Cardiac atrium fibroblast (primary cell): ENCODE measurements at places on chromosomes 6 and 20. TPM values are rescaled to one million over a fixed set of nuclear protein-coding genes. Genes with fewer than 3 reads are reported as not detected.

Gene RBBP8NL
- total RNA-seq: not detected in 2 replicates

Gene SPATS1
- total RNA-seq: not detected in 2 replicates

Gene BCAS1
- total RNA-seq: not detected in 2 replicates

Gene EPB41L1
- 19.9 and 25.1 TPM in 2 replicates for total RNA-seq

Gene COL10A1
- not detected in 2 replicates for total RNA-seq

Gene SEL1L2
- not detected in 2 replicates for total RNA-seq

Gene DZANK1
- total RNA-seq: 0.16 and 0.36 TPM in 2 replicates

Gene CD40
- 7.8 and 13.3 TPM in 2 replicates for total RNA-seq

Gene PRSS35
- 0.18 and 0.65 TPM in 2 replicates for total RNA-seq

Gene SEMG1
- total RNA-seq: not detected in 2 replicates

Gene CYP24A1
- total RNA-seq: not detected in 2 replicates
